Kasumi-1 (cell line): ENCODE measurements at places on chromosomes 4 and X.
A peak's percentile ranks its signal among the peaks of the same experiment; 100 is the strongest.

DNA sequence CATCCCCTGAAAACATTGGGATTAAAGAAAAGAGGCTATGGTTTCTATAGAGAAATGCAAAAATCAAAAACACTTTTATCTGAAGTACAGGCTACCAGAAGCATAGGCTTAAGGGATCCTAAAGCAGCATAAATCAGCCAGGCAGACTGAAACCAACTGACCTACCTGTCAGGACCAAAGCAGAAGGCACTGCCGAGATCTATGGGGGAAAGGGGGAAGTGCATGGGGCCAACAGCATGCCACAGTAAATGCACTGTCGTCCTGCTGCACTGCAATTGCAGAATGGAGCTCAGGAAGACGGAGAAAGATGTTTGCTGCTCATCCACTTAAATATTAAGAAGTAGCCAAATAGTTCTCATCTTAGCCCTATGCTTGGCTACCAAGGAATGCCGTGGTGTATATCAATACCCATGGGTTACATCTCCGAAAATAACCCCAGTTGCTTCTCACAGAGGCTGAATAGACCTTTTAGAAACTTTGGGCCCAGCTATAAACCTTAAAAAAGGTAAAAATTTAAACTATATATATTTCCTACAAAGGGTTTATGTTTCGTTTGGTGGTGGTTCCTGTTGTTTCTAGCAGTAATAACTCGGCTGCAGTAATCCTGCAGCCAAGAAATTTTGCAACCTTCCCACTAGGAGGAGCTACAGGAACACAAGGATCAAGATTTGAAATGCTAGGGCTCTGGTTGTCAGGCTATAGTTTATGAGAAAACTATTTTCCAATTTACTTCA lies 312.2 kb upstream of the DIAPH2 start:
- peak; percentile 76 for DNase-seq

- DNase-seq, result no peak
These were observed 16.0 kb downstream of the ZNF185 start for GRCh38 chrX:152913910-152914309.

GRCh38 chrX:147891896-147892295 lies 19.8 kb upstream of the FMR1 start:
- no peak for DNase-seq

GRCh38 chr4:135281230-135281629 lies 1079.6 kb upstream of the PABPC4L start:
- DNase-seq, result no peak

DNA sequence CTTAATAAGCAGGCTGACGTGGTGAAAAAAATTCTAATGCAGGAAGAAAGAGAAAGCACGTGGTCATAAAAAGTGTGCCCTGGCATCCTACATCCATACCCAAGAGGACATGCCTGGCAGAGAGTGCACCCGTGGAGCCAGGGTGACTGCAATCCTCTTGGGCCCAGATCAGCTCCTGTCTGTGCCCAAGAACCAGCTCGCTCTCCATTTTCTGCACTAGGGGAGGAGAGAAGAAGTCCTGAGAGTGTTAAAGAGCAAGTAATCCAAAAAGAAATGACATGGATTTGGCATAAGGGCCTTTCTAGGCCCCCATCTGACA lies 483.1 kb downstream of the BCOR start:
- no peak for DNase-seq

DNA sequence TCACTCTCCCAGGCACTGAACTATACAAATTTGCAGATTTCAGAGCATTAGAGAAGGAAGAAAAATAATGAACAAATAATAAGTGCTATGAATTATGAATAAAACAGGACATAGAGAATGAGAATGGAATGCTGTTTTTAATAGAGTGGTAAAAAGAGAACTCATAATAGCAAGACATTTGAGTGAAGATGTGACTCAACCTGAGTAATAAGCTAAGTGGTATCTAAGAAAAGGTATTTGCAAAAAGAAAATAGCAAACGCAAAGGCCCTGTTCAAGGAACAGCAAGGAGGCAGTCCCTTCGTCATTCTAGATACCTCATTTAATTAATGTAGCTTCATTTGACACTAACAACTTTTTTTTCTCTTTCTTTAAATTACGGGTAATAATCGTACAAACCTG lies 1910.0 kb upstream of the TENM3 start:
- DNase-seq, result no peak

DNA sequence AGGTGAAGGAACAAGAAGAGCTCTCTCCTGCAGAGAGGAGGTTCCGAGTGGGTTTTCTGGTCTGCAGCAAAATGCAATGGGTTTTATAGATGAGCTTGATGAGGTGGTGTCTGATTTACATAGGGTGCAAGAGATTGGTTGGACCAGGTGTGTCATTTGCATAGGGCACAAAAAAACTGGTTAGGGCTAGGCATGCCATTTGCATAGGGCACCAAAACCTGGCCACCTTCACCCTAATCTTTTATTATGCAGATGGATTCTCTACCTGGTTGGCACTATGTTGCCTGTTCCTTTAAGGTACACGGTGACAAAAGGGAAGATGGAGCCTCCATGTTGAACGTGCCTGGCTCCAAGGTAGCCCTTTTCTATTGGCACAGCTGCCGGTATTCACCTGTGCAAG lies 94.5 kb upstream of the PRKX start:
- no peak for DNase-seq

GRCh38 chr4:148077581-148077980 lies 345.7 kb downstream of the ARHGAP10 start:
- DNase-seq, result no peak

DNA sequence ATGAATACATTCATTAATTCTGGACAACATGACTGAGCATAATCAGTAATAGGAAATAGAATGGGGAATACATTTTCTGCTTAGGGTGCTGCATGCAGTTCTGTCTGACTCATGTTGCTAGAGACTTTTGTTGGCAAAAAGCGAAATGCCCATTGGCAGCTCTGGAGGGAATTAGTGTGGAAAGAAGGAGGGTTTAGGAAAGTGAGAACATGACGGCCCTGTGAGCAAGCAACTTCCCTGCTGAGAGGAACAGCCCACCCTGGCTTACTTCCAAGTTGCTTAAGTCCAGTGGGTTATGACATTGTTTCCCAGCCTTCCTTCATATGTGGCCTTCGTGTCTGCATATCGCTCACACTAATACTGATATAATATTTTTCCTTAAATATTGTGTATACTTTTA lies 13.8 kb downstream of the MAD2L1 start:
- peak; percentile 8 for DNase-seq

- DNase-seq, result peak; percentile 89
These were observed 10.3 kb downstream of the SNX25 start for GRCh38 chr4:185219551-185220344.

- DNase-seq, result peak; percentile 76
These were observed 21.0 kb upstream of the DCTD start for GRCh38 chr4:182938205-182938645.

GRCh38 chrX:10847333-10847732 lies 226.9 kb upstream of the MID1 start:
- DNase-seq, result no peak

- DNase-seq, result no peak
These were observed 179.0 kb downstream of the BEND2 start for GRCh38 chrX:18041656-18042055.

- DNase-seq, result no peak
These were observed 424.5 kb upstream of the PCDH7 start for GRCh38 chr4:30295652-30296051.

DNA sequence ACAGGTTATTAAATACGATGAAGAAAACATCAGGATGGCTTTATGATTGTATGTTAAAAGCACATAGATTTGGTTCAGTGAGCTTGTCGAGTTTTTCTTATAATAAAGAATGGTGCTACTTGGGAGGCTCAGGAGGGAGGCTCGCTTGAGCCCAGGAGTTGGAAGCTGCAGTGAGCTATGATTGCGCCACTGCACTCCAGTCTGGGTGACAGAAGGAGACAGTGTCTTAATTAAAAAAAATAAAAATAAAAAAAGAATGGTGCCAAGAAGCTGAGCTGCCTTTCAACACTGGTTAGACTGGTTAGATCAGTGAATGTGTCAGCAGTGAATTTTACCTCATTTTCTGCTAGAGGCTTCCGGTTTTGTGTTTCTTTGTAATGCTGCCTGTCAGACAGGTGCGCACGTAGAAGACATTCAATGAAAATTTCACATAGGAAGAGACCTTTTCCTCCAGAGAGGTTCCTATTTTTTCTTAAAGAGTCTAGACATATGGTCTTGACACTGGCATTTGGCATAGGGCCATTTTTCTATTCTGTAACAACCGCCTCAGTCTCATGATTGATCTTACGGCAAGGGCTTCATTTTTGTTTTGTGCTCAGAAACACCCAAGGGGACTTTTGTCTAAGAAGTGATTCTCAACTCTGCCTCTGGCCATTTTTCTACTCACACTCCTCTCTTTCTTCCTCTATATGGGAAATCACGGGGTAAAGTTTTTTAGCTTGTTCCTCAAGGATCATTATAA lies 15.0 kb upstream of the ARSF start:
- DNase-seq, result no peak

GRCh38 chrX:34734383-34734782 lies 77.3 kb upstream of the TMEM47 start:
- no peak for DNase-seq

GRCh38 chr4:30760551-30760950 lies 40.4 kb downstream of the PCDH7 start:
- DNase-seq, result no peak

GRCh38 chr4:114875630-114876029 lies 237.8 kb downstream of the NDST4 start:
- no peak for DNase-seq

- DNase-seq, result no peak
These were observed 1598.0 kb upstream of the AGA start for GRCh38 chr4:179040259-179040658.

- DNase-seq, result no peak
These were observed 438.1 kb downstream of the INPP4B start for GRCh38 chr4:142408003-142408441.

DNA sequence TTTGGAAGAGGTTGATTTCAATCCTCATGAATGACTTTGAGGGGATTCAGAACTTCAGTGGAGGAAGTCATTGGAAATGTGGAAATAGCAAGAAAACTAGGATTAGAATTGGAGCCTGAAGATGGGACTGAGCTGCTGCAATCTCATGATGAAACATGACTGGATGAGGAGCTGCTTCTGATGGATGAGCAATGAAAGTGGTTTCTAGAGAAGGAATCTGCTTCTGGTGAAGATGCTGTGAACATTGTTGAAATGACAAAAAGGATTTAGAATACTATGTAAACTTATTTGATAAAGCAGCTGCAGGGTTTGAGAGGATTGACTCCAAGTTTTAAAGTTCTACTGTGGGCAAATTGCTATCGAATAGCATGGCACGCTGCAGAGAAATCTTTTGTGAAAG lies 27.1 kb downstream of the EVC start:
- no peak for DNase-seq

- DNase-seq, result no peak
These were observed 38.9 kb downstream of the TBC1D9 start for GRCh38 chr4:140717313-140717712.

GRCh38 chrX:74922922-74923543 lies 2.2 kb downstream of the NEXMIF start:
- DNase-seq, result peak; percentile 1

- DNase-seq, result no peak
These were observed 23.6 kb upstream of the GPR78 start for GRCh38 chr4:8556341-8557150.

- DNase-seq, result no peak
These were observed 115.7 kb upstream of the MAP3K15 start for GRCh38 chrX:19630776-19631707.

GRCh38 chr4:142818031-142818430 lies 28.1 kb downstream of the INPP4B start:
- peak; percentile 13 for DNase-seq

- no peak for DNase-seq
These were observed 340.8 kb downstream of the GRXCR1 start for GRCh38 chr4:43233321-43233720.

DNA sequence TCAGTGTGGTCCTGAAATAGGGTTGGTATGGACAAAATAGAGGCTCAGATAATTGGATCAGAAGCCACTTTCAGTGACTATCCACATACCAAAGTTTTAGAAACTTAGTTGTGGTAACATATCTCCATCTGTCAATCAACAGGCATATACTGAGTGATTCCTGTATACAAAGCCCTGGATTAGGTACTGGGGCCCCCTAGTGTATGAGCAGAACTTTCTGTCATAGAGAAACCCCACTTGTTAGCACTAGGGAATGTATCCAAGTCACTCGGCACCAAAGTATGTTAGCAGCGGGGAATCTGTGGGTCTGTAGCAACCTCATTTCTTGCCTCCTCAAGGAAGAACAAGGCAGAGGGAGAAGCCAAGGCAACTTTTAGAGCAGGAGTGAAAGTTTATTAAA lies 50.7 kb downstream of the MAP7D3 start:
- peak; percentile 5 for DNase-seq

DNA sequence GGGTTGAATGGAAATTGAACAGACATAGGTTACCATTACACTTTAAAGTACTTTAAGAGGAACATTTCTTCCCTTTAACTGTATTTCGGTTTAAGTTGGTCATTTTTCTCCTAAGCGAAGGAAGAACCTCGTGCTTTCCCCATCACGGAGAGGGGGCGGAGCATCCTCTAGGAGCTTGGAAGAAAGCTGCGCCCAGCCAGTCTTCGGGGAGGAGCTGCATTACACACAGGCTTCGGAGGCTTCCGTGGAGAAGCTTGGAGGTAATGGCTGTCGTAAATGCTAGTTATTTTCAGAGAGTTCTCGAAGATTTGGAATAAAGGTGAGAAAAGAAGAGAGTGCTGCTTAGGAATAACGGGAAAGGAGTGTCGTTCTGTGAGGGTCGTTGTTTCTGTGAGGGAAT lies at the start of gene PWWP3B:
Gene PWWP3B (plus strand): TSS at position 199 of the 400 bp plus-strand sequence. CDS start 37,128 bp downstream, outside the sequence.
- DNase-seq, result no peak

DNA sequence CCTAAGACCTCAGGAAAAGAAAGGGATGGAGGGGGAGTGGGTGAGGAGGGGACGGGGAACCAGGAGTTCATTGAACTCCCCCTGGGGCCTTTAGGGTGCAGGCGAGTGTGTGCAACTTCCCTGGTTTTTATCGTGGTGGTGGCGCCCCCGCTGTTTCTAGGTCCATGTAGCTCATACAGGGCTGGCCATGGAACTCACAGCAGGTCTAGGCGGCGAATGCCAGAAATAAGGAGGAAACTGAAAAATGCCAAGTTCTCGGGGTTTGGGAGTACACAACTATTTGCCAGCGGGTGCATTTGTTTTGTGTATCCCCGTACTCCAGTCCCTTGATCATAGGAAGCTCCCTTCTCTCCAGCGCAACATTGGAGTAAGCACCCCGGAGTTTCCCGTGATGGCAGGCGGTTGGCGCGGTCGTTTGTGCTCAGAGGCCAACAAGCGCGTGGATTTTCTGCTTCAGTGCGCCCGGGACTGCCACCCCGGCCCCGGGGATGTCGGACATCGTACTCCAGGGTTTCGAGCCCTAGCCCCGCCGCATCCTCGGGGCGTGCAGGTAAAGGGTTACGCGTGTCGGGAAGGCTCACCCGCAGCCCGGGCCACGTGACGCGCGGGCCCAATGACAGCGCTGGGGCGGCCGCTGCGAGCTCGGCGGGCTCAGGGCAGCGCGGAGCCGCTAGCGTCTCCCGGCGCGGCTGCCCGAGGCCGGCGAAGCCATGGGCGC lies 208.9 kb downstream of the NWD2 start:
- DNase-seq, result peak; percentile 62
